Stimulated activated CD8-positive, alpha-beta memory T cell treated with anti-CD3 and anti-CD28 coated beads, Interleukin-4, amount 100 ng/mL, for 48 hours (primary cell): ENCODE measurements at places on chromosomes 4 and X.
A peak's percentile ranks its signal among the peaks of the same experiment; 100 is the strongest.

DNA sequence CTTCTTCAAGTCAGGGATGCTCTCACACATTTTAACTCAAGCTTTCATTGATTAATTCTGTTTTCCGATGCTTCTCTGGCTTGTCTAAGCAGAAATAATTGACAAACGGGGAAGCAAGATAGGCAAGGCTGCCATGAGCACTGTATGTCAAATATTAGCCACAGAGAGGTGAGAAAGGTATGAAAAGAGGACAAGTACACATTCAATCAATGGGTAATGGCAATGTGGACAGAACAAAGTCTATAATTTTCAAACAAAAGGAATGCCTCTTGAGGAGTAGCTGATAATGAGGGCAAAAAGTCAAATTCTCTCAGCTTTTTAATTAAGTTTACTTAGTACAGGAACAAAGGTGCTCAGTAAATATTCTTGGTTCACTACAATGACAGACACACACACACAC is 19.6 kb downstream of the COX7B2 start:
- DNase-seq = no peak

- no peak for DNase-seq
Measured at GRCh38 chrX:45434231-45434630, 233.6 kb upstream of the DIPK2B start.

- DNase-seq = no peak
Measured at GRCh38 chrX:46461660-46462191, 83.5 kb downstream of the ZNF674 start.

GRCh38 chrX:11117745-11118144 is 6.6 kb downstream of the HCCS start:
- DNase-seq = no peak

GRCh38 chr4:27916452-27917184 is 1056.0 kb downstream of the STIM2 start:
- DNase-seq = no peak

- DNase-seq = peak; percentile 47
Measured at GRCh38 chrX:45850197-45850774, 649.6 kb upstream of the DIPK2B start.

DNA sequence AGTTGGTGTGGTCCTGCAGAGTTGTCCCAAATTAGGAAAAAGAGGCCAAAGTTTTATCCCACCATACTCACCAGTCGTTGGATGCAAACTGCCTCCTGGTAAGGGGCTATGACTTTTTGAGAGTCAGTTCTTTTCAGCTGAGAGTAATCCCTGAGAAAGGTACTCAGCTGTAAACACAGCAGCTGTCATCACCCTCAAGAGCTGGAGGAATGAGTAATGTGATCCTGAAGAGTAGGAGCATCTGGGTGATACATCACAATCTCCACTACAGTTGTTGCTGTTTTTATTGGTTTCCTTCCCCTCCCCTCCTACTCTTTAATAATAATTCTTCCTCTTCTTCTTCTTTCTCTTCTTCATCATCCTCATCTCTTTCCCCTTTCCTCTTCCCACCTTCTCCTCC is 5.7 kb downstream of the MAGEE1 start:
- DNase-seq = no peak

- no peak for DNase-seq
Measured at GRCh38 chr4:26105337-26105736, 191.3 kb downstream of the SMIM20 start.

DNA sequence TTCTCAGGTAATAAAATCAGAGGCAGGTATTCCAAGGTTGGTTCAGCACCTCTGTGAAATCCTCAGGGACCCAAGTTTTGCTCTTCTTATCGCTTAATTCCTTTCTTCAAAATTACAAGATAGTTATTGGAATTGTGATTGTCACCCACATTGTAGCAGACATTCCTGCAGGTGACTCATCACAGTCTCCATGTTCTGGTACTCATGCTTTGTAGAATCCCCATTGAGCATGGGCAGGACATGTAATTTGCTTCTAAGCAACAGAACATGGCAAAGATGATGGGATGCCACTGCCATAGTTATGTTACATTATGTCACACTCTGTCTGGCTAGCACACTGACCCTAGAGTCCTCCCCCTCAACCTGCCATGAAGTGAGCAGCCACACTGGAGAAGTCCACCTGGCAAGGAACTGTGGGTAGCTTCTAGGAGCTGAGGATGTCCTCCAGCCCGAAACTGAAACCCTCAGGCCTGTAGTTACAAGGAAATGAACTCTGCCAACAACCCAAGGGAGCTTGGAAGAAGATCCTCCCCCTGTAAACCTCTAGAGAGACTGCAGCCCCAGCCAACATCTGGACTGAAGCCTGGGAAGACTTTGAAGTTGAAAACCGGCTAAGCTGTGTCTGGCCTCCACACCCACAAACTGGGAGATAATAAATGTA is 58.3 kb upstream of the GUCY1A1 start:
- DNase-seq = no peak

GRCh38 chr4:15706646-15707362 is 3.9 kb downstream of the BST1 start:
- DNase-seq = no peak

GRCh38 chrX:111560801-111561200 is 49.4 kb downstream of the SERTM2 start:
- DNase-seq = no peak

DNA sequence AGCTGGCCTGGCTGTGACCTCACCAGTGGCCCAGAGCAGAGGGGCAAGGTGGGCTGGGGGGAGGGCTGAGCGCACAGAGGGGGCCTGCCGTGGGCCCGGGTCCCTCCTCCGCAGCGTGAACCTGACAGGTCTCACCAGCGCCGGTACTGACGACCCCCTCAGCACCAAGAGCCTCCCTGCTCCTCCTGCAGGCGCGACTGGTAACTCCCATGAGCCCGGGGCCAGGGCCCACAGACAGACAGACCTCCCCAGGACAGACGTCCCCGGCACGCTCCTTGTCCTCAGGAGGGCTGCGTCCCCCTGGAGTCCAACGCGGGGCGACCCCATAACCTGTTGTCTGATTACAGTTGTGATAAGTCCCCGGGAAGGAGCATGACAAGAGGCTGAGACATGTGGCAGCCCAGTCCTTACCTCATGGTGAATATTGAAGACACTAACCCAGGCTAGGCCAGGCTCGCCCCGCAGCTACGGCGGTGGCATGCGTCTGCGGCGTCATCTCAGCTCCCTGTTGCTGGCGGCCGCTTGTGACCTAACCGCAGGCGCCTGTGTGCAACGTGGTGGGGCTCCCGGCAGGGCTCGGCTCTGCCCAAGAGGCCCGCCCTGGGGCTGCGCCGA is 8.5 kb downstream of the AKAP17A start:
- DNase-seq = peak; percentile 18

DNA sequence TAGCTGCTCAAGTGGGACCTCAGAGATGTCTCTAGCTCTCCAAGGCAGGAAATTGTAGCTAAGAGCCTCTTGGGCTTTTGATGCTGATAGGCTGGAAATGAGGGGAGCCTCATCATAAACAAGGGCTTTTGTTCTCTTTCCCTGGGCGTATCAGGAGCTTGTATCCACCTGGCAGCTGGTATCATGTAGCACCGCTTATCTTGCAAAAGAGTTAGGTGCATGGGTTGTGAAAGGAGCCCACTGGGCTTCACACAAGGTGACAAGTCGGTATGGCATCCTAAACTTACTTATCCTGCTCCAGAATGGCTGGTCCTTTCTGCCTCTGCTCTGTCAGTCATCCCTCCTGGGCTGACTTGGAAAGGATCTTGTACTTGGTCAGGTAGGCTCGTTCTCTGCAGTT is 565.8 kb downstream of the GRXCR1 start:
- DNase-seq = no peak

DNA sequence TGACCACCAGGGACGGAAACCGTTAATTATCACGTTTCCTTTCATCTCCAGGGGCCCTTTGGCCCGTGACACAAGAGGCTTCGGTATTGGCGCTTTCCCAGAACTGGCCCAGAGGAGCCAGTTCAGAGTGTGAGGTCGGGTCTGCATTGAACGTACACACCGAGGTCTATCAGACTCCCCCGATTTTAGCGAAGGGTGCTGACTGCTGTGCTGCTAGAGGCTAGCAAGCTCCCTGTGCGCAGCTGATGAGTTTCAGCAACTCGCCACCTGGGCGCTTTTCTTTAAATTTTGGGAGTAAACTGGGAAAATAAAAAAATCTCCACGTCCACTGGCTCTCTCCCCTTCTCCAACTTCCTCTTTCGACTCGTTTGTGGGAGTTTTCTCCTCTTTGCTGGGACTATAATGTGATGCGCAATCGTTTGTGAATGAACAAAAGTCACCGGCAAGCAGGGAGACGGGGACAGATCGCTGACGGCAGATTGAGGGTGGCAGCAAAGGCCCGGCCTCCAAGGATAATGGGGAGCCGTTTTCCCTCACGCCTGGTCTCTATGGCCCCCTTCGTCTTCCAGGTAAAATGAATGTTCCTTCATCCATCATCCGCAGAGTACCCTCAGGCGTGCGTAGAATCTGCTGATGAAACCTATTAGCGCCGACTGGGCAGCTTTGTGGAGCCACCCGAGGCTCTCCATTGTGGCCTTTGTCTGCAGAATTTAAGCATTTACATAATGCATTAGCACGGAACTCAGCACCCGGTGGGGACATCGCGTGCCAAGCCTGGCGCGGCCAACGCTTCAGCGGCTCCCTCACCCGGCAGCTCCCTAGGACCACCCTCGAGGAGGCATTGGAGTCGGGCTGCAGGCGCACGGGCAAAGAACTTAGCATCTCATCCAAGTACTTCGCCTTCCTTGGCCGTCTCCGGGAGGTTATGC is 1.6 kb upstream of the LRAT start:
- no peak for DNase-seq

DNA sequence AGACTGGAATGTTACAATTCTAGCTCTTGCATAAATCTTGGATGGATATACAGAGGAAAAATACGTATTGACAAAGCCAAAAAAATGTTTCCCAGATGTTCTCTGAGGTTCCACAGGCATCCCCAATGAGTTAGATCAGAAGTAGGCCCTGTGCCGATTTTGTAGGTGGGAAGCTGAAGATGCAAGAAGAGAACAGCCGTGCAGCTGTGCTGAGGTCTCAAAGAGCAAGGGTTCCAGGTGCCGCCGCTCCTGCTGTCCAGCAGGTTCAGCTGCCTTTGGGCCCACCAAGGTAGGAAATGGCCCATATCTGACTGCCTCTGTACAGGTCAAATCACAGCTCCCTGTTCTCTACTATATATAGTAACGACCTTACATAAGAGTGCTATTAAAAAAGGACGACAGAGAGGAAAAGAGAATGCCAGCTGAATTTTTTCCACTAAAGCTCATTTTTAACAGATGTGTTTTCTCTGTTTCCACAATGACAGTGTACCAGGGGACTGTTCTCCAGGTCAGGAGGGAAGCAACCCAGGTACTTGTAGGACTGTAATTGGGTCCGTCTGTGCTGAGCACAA is 155.6 kb downstream of the CBR4 start:
- DNase-seq = no peak

DNA sequence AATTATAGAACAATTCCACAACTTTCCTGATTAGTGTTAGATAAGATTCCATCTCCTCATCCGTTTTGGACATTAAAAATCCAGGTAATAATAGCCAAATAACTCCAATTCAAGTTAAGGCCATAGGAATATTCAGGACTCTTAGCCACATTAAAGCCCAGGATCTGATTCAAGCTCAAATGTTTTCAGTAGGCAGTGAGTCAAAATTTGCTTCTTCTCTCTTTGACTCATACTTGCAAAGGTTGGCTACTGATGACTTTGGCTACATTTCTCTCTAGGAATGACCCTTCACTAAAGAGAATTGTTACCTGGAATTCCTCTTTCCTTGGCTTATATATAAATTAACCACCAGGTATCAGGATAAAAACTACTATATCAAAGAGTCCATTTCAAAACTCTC is 354.9 kb upstream of the HS3ST1 start:
- DNase-seq = no peak

- no peak for DNase-seq
Measured at GRCh38 chrX:10938365-10938923, 172.7 kb upstream of the HCCS start.

- peak; percentile 47 for DNase-seq
Measured at GRCh38 chrX:51144828-51145442, 187.7 kb upstream of the NUDT10 start.

GRCh38 chrX:129731228-129731627 is 7.6 kb upstream of the XPNPEP2 start:
- DNase-seq = no peak

DNA sequence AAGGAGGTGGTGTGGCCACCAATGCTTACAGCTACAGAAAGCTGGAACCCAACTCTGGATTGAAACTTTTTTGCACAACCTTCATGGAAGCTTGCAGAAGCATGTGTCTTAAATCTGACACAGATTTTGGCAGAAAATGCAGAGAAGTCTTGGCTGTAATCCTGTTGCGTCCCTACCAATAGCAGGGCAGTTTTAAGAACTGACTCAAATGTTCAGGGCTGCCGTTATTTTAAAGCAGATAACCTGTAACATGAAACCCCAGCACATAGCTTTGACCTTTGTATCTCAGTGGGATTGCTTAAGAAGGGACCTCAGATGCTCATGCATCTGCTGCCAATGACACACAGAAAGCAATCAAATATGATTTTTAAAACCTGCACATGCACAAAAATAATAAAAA is at the start of gene VEGFD:
Gene VEGFD (minus strand): TSS at position 110 of the 400 bp plus-strand sequence. CDS start 467 bp downstream, outside the sequence.
- no peak for DNase-seq

GRCh38 chrX:107448998-107449835 is at the start of gene FRMPD3:
Gene FRMPD3 (plus strand): TSS chrX:107449652. CDS start chrX:107526589, 76,937 bp downstream.
- no peak for DNase-seq

- DNase-seq = no peak
Measured at GRCh38 chr4:141643557-141643956, 7.2 kb downstream of the IL15 start.

DNA sequence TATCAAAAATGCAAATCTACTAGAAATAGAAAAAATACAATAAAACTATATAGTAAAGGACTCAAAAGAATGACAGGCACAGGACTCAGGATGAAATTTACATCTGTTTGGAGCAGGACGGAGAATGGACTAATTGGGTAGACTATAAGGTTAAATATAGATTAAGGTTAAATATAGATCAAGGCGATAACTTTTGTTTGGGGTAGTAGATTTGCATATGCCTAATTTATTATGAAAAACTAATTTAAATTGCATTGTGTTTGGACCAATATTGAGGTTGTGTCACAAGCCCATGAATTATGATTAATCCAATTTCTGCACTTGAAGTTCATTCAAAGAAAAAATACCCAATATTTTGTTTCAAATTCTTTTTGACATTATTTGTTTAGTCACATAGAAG is 31.0 kb downstream of the MTHFD2L start:
- DNase-seq = no peak

GRCh38 chr4:183887351-183887750 is 17.8 kb upstream of the STOX2 start:
- DNase-seq = no peak

GRCh38 chr4:10009861-10010500 is 11.3 kb downstream of the SLC2A9 start:
- DNase-seq = no peak

- no peak for DNase-seq
Measured at GRCh38 chr4:127995776-127996175, 30.6 kb downstream of the ABHD18 start.

GRCh38 chrX:22959204-22959920 is 40.4 kb upstream of the DDX53 start:
- no peak for DNase-seq

- DNase-seq = no peak
Measured at GRCh38 chr4:163558539-163559044, 64.1 kb downstream of the TMA16 start.
